ENCODE measurements at places on chromosomes 4 and X.

GRCh38 chr4:185190306-185190856 lies 13.4 kb downstream of the CFAP97 start:
- no peak for DNase-seq

- no peak for DNase-seq
Observed at GRCh38 chrX:13469963-13470684, 99.3 kb upstream of the EGFL6 start.

DNA sequence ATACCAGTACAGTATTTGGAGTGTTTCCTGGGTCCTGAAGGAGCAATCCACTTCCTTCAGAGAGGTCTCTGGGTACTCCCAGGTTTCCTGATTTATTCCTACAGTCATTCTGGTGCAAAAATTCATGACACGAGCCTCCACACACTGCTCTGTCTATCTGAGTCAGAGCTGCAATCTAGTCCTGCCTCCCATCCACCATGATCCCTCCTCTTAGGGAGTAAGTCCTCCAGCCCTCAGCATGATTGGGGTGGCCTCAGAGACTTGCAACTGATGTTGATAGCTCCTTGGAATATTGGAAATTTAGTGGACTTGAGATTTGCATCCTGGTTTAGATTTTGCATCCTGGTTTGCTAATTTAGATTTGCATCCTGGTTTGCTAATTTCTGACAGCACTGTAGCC lies 20.5 kb downstream of the CNGA1 start:
- DNase-seq = no peak

- no peak for DNase-seq
Observed at GRCh38 chrX:97666890-97667289, 783.2 kb downstream of the RPA4 start.

DNA sequence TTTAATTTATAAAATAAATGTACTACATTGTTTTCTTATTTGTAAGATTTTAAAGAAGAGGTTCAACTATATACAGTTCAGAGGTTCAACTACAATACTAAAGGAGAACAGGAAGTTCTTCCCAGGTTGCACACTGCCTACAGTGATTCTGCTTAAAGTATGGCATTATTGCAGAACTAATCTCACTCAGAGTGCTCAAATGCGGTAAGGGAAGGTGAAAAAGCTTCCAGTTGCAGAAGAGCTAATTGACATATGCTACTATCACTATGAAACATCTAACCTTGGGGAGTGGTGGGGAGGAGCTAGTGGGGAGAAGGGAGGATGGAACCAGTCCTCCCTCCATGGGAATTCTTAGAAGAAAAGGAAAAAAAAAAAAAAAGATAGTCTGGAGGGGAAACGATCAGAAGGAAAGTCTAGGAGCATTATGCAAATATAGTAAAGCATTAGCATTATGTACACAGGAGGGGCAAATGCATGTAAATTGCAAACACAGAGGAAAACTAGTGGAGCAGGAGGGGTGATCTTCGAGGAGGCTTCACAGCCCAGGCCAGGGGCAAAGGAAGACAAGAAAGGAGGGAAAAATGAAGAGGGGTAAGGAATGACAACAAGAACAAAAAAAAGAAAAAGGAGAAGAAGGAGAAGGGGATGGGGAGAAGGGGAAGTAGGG lies 32.0 kb upstream of the MMAA start:
- DNase-seq = no peak

DNA sequence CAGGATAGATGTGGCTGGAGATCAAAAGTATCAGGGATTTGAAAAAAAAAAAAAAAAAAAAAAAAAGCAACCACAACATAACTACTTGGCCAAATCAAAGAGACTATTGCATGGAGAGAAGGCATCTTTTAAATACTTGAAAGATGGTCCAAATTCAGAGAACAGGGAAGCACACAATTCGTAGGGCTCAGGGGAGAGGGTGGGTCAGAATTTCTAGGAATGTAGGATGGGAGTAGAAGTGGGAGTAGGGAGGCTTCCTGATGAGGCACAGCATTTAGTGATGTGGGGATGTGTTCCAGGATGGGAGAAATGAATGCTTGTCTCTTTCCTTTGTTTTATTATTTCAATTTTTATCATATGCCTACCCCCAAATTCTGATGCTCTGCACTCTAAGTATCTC lies 36.3 kb downstream of the RTL3 start:
- DNase-seq = no peak

- no peak for DNase-seq
Observed at GRCh38 chrX:24760363-24761000, 66.8 kb downstream of the POLA1 start.

GRCh38 chr4:101190751-101191150 lies 156.6 kb downstream of the PPP3CA start:
- no peak for DNase-seq

- no peak for DNase-seq
Observed at GRCh38 chrX:72568406-72569092, 4.1 kb downstream of the HDAC8 start.

- DNase-seq = no peak
Observed at GRCh38 chr4:72300126-72300525, 268.3 kb downstream of the NPFFR2 start.

DNA sequence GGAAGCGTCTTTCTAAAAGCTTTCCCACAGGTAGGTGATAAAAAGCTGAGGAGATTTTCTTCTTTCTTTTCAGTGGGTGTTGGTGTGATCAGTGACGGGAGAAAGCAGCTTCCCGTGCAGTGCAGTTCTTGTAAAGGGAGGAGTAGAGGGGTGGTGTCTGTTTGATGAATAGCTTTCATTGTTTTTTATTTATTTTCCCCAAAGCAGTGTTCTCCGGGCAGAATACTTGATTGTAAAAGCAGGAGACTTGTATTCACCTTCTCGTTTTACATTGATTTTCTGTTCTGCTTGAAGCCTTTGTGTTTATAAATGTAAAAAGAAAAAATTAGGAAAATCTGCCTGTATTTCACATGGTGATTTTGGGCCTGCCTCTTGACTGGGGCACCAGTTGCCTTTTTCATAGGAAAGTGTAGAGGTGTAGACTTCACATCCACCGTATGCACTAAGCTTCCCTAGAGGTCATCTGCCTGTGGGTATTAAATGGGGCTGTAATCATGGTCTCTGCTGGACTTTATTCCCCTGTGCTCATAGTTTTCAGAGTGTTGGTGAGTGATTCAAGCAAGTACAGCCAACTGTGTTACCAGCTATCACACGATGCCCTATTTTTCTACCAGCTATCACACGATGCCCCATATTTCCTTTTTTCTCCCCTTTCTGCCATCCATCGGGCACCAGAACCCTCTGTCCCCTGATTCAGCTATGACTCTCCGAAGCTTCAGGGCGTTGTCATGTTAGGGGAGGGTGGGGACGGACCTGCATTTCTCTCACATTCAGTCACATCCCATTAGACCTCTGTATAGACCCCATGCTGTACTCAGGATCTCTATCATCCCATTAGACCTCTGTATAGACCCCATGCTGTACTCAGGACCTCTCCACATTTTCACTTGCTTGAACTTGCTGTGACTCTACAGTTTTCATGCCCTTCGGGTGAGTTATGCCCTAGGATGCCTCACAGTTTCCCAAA lies 526.5 kb downstream of the TRIML1 start:
- DNase-seq = no peak

- DNase-seq = no peak
Observed at GRCh38 chr4:140268186-140268841, 105.1 kb upstream of the SCOC start.

GRCh38 chr4:55503169-55503568 lies 43.5 kb downstream of the CLOCK start:
- no peak for DNase-seq

- no peak for DNase-seq
Observed at GRCh38 chr4:4770610-4771009, 88.9 kb upstream of the MSX1 start.

Measured in CD4-positive, alpha-beta T cell treated with Interleukin-6 at 100 ng/mL for 8 hours (primary cell).